ENCODE measurements at places on chromosomes 5 and 9.

DNA sequence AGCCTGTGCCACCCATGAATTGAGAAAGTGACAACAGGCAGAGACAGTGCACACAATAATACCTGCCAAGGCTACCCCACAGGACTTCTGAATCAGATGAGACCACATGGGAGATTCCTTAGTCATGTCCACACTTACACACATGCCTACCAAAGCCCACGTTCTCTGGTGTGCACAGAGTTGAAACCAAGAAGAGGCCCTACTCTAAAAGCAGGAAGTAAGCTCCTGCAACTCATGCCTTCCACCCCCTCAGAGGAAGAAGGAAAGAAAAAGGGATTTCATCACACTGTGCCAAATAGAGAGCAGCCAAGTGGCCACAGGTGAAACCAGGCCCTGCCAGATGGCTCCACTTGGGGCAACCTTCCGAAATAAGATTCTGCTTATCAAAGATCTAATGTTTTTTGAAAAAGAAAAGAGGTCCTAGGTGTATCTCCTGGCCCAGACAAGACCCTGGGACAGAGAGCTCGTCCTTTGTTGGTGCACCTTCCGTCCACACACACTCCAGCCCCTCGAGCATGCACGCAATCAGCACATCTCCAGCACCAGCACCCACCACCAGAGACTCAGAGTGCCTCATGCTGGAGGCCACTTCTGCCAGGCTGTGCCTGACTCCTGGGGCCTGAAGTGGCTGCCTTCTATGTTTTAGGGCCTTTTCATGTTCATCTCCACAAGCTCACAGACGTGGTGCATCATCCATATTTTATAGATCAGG, 114.6 kb upstream of the SPOCK1 start:
- no peak for DNase-seq

- no peak for DNase-seq
Observed at GRCh38 chr9:101470021-101470420, 34.4 kb upstream of the ALDOB start.

GRCh38 chr5:58074222-58074621, 385.7 kb downstream of the PLK2 start:
- DNase-seq: no peak

- no peak for DNase-seq
Observed at GRCh38 chr5:73387601-73388305, 60.8 kb downstream of the FOXD1 start.

- no peak for DNase-seq
Observed at GRCh38 chr5:2747363-2748162, 3.9 kb downstream of the IRX2 start.

- DNase-seq: peak; percentile 61
Observed at GRCh38 chr5:5494489-5495402, 72.3 kb downstream of the ICE1 start.

DNA sequence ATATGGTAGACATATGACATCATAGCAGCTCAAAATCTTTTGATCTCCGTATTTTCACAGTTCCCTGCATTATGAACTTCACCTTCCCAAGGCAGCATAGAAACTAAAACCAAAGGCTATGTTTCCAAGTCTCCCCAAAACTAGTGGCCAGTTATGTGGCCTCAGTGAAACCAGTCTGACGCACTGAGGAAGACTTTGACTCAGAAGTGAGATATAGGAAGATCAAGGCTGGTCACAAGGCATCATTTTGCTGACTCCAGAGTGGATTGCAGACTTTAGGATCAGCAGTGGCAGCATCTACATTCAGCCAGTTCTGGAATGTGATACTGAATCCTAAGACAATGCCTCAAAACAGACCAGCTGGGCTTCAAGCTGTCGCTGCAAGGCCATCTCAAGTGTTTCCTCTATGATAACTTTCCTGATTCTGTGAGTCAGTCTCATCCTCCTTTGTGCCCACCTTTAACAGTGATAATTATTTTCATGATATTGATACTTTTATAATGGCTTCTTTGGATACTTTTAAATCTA, 34.4 kb upstream of the ELL2 start:
- no peak for DNase-seq

Measured in right forelimb (tissue), 1 donor.